ENCODE measurements at places on chromosomes 11 and 22.

- DNase-seq = no peak
Measured at GRCh38 chr22:39515266-39516050, 4.9 kb upstream of the ATF4 start.

GRCh38 chr11:76760236-76760635 is 22.9 kb upstream of the TSKU start:
- DNase-seq = no peak

DNA sequence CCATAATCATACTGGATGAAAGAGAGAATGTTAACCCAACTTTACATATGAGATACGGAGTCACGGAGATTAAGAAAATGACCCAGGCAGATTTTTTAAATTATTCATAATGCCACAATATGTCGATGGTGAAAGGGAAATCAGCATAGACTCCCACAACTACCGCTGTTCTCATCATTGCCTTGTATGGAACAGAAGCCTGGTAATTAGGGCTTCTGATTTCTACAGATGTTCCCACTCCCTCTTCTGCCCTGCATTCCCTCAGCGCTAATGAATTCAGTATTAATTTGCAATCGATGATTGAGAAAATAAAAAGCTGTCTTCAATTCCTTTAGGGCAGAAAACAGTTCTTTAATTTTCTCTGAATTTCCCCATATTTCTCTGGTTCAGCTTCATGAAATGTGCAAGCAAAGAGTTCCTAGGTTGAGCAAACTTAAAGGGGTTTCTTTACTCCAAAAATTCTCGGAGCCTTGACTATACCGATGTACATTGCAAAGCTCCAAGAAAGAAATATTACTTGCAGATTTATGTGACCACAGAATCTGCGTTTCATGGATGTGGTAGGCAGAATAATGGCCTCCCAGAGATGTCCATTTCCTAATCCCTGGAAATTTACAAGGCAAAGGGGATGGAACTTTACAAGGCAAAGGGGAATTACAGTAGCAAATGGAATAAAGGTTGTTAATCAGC is 134.9 kb upstream of the ZC3H12C start:
- peak; percentile 34 for DNase-seq

- DNase-seq = no peak
Measured at GRCh38 chr11:102192349-102193066, 82.3 kb downstream of the YAP1 start.

DNA sequence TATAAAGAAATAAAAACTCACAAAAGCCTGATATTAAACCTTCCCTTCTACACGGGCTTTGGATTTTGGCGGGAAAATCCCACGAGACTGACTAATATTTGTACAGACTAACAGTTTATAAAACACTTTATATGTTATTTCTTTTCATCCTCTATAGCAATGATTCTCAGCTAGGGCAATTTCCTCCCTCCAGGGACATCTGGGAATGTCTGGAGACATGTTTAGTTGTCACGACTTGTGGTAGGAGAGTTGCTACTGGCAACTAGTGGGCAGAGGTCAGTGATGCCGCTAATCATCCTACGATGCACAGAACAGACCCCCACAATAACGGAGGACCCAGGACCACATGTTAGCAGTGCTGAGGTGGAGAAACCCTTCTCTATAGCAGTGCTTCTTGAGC is 304.8 kb upstream of the PITPNB start:
- DNase-seq = no peak

DNA sequence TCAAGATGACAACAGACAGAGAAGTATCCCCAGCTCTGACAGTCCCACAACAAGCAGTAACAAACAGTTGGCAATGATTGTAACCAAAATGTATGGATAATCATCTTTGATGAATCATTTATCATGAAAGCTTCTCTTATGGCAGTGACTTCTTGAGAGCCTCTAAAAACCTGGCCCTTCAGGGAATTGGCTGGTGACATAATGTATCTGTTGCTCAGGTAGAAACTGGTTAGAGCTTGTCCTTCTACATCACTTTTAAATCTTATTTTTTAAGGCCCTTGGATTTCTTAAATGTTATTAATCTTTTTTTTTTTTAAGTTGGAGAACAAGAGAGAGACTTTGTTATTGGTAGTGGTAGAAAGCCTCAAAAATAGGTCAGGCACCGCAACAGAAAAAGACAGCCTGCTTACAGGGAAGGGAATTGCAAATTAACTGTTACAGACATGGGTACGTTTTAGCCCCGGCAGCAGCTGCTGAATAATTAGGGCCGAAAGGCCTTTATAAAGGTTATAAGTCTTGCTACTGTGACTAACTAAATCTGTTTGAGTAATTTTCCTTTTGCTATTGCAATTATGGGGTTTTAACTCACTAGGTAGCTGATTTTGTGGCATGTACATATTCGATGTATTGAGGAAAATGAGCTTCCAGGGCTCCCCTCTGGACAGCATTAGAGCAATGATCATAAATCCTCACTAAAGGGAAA is 207.7 kb upstream of the LRRC4C start:
- DNase-seq = no peak

DNA sequence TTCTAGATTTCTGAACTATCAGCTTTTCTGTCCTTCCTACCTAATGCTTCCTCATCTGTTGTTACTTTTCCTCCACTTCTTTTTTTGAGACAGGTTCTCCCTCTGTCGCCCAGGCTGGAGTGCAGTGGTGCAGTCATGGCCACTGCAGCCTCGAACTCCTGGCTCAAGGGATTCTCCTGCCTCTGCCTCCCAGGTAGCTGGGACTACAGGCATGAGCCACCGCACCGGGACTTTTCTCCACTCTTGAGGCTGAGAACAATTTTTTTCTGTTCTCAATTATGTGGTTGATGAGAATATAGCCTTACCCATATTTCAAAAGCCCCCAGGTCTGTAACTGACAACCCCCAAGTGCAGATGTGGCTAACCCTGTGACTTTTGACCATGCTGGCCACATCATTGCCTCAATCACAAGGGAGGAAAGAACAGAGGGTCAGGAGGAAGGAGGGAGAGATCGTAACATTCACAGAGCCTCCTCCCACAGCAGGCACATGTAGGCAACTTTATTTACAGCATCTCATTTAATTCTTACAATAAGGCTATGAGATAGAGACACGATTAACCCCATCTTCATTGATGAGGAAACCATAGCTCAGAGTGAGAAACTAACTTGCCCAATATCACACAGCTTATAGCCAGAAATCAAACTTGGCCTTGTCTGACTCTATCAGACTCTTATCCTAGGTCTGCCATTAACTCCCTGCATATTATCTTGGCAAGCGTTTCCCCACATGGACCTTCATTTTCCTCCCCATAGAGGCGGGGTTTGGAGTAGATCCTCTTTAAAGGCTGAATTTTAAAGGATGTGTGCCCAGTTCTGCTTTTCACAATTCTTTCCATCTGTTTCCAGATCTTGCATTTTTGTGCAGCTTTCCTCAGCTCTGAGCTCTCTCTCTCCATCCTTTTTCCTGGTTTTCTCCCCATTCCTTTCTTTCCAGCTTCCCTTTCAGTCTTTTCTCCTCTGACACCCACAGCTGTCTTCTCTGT is 9.6 kb downstream of the POU2F3 start:
- DNase-seq = no peak

DNA sequence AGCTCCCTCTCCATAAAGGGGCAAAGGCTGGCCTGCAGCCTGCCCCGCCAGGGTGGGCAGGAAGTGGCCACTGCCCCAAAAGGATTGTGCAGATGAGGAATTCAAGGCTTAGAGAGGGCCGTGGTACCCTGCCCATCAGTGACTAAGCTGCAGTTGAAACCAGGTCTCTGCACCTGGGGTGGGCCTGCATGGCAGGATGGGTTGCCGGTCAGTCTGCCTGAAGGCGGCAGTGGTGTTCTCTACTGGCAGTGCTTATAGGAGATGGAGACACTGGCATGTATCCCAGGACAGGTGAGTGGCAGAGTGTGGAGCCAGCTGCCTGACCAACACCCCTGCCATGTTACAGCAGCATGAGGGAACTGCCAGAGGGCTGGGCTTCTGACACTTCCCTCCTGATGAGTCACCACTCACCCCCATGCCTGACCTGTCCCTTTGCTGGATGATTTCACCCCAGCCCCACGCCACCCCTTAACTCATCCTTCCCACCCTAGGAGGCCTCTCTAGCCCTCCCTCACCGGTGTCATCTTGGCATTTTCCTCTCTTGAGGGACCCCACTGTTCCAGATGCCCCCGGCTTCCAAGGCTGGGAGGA is 70.2 kb upstream of the LMO1 start:
- no peak for DNase-seq

DNA sequence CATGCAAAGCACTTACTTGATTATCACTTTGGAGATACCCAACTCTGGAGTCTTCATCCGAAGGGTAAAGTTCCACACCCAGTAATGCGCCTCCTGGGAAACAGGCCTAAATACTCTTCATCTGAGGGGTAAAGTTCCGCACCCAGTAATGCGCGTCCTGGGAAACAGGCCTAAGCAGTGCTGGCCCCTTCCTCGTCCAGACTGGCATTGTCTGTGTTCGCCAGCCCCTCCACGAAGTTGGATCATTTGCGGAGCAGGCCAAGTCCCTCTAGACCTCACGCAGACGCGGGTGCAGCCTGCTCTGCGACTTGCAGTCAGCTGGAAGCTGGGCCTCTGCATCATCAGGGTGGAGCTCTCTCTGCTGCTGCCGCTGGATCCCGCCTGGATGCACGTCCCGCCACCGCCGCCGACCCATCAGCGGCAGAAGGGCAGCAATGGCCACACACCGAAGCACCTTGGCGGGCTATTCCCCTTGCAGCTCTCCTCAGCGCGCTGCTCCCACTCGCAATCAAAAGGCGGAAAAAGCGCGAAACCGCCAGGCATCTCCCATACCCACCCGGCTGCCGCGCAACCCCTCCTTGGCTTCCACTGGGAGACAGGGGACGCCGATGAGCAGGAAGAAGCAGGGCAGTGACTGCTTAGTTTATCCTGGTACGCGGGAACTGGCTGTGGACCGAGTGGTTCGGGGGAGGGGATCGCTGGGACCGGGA is 34.1 kb upstream of the GLYATL1 start:
- no peak for DNase-seq

DNA sequence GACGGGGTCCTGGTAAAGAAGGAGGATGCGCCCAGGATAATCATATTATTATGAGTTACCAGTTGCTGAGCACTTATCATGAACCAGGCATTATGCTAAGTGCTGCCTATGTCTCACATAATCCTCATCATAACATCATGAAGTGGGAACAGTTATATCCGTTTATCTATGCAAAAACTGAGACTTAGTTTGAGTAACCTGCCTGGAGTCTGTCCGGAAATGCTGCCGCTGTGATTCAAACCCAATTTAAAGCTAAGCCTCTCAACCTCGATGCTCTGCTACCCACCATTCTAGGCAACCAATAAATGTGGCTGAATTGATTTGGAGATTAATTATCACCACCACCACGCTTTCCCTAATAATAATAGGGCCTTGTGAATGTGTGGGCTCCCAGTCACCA is 111.5 kb upstream of the CLMP start:
- no peak for DNase-seq
